ENCODE measurements at places on chromosomes 12 and 14. TPM values are rescaled to one million over a fixed set of nuclear protein-coding genes. Genes with fewer than 3 reads are reported as not detected.

- no peak for DNase-seq
Observed at GRCh38 chr12:62808166-62808879, 126.6 kb downstream of the PPM1H start.

DNA sequence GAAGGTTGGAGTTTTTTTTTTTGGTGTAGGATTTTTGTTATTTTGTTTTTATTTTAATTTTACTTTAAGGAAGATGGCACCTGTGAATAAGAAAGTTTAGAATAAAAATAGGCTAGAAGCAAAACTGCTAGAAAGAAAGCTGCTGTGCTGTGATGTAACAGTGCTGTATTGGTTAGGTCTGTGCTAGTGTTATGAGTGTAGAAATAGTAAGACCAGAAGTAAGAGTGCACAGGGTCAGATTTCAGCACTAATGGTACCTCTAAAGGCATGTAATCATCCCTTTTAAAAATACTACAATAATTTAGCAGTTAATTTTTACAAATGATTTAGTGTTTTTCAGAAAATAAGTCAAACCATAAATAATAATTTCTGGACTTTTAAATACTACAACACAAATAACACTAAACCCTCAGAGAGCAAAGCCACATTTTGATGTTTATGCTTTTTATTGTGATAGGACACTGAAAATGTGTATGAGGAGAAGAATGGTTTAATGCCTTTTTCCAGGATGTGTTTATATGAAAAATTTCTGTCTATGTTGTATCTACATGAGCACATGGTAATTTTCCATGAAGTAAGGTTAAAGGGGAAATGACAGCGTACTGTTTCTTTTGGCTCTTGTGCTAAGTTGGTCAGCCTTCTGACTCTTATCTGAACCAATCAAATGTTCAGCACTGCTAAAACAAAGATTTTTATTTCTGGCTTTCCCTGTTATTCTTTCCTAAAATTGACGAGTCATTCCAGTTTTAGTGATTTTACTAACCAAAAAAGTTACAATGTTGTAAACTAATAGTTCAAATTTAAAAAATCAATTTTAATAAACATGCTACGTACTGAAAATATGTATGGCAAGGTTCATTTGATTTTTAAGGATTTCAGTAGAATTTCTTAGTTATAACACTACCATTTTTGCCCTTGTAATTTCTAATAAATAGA is 96.1 kb downstream of the PPHLN1 start:
- DNase-seq = no peak

GRCh38 chr12:97159377-97159776 is 252.3 kb downstream of the NEDD1 start:
- DNase-seq = no peak

- DNase-seq = no peak
Observed at GRCh38 chr12:100433701-100434100, 40.0 kb upstream of the NR1H4 start.

- DNase-seq = no peak
Observed at GRCh38 chr12:21428241-21428640, 9.2 kb upstream of the PYROXD1 start.

- DNase-seq = no peak
Observed at GRCh38 chr14:58783792-58784511, 146.2 kb downstream of the DACT1 start.

DNA sequence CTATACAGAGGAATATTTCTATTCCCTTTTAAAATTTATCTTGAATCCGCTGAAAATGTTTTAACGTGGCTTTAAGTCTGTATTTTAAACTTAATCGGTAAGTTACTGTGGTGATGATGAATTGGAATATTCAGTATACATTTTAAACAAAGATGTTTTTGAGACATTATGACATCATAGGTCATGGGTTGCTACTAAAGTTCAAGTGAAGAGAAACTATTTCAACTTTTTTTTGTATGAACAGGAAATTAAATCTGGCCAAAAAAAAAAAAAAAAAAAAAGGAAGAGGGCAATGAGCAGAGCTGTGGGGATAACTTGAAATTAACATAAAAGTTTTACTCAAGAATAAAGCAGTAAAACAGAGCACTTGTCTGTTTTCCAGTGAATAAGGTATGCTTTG is 109.0 kb downstream of the PLEKHA5 start:
- DNase-seq = no peak

GRCh38 chr14:94827711-94828447 is 58.0 kb upstream of the GSC start:
- DNase-seq = no peak

DNA sequence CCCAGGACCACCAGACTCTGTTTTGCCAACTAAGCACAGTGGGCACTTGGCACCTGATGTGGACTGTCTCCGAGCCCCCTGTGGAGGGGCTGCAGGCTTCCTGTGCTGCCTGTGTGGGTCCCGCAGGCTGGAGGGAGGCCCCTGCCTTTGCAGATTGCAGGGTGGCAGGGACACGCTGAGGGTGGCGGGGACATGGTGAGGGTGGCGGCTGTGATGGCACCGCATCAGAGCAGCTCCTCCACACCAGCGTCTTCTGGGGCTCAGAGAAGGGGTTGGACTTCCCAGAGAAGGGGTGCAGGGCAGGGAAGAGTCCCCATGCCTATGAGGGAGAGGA is 8.1 kb downstream of the ZFYVE21 start:
- no peak for DNase-seq

DNA sequence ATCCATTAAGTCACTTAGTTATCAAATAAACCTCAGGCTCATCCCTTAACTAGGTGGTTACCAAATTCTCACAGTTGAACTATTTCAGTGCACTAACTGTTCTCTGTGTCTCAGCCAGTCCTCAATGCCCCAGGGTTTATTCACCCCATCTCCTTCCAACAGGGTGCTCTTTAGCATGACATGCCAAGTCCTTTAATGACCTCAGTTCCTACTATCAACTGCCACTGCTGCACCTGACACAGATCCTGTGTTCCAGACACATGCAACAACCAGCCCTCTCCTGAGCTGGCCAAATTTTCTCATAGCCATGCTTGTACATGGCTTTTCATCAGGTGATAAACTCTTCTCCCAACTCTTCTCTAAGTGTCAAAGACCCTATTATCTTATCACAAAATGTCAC is 80.0 kb downstream of the ATXN2 start:
- no peak for DNase-seq

GRCh38 chr14:22622255-22622654 is 21.9 kb downstream of the OR6J1 start:
- DNase-seq = no peak

GRCh38 chr12:122991623-122992275 is 11.3 kb downstream of the ARL6IP4 start:
- no peak for DNase-seq

- DNase-seq = no peak
Observed at GRCh38 chr12:130683080-130683479, 33.0 kb downstream of the RIMBP2 start.

DNA sequence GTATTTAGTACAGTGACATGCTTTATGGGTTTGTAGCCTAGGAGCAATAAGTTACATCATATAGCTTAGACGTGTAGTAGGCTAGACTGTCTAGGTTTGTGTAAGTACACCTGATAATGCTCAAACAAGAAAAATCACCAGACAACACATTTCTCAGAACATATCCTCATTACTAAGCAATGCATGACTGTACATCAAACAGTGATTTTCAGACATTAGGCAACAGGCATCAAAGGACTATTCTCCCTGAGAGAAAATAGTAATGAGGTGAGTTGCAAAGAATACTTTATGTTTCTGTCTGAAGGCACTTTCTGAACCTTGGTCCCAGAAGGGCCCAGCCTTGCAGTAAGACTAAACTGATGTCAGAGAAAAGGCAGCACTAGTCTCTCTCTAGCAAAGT is 48.4 kb upstream of the SYT10 start:
- DNase-seq = no peak

DNA sequence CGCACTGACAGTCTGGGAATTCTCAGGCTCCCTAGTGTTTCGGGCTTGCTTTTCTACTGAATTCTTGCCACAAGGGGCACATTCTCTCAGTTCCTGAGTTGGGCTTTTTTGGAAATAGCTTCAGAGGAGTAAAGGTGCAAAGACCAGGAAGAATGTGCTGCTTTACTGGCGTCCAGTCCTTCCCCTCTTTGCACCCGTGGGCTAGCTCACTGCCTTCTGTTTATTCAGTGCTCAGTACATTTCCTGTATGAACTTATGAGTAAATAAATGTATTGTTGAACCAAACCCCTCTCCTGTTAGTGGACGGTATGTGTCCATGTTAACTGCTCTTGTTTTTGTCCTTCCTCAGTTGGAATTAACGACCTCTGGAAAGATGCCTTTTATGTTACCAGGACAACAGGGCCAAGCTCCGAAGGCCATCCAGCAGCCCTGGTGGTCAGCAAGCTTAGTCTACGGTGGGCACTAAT is 24.0 kb downstream of the GSG1 start:
- DNase-seq = no peak

DNA sequence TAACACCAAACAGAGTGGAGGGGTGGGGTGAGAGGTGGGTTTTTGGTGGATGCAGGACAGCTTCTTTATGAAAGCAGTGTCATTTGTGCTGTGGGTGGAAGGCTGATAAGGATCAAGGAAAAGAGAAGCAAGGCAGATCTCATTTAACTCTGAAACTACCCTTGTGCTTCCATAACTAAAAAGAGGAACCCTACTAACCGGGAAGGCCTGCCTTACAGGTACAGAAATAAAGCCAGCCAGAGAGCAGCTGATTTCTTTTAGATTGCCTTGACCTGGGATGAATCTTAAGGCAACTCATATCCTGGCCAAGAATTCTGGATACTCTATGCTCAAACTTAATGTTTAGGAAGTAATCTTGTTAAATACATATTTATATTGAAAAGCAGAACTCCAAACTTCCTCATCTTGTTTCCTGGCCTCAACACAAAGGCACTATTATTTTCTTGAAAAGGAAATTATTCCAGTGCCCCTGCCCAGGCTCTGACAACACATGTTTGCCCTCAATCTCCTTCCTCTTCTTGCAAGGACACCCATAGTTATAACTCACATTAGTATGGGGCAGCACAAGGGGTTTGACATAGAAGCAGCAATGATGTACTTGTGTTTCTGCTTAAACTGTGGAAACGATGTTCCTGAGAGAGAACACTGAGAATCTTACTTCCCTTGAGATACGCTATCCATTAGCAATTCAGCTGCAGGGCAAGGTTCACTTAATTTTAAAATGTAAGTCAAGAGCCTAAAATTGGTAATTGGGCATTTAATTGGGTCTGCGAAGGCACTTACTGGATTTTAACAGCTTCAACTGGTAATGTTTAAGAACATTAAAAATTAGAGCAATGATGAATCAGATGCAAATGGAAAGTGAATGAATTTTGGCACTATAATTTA is 173.7 kb downstream of the STXBP6 start:
- no peak for DNase-seq

GRCh38 chr12:70928071-70928470 is 7.5 kb upstream of the PTPRR start:
- DNase-seq = no peak

- no peak for DNase-seq
Observed at GRCh38 chr12:11728154-11728755, 78.8 kb downstream of the ETV6 start.

GRCh38 chr12:107325075-107325608 is 231.8 kb upstream of the CRY1 start:
- no peak for DNase-seq

GRCh38 chr12:75481774-75482173 is 1.2 kb downstream of the GLIPR1 start:
- no peak for DNase-seq

DNA sequence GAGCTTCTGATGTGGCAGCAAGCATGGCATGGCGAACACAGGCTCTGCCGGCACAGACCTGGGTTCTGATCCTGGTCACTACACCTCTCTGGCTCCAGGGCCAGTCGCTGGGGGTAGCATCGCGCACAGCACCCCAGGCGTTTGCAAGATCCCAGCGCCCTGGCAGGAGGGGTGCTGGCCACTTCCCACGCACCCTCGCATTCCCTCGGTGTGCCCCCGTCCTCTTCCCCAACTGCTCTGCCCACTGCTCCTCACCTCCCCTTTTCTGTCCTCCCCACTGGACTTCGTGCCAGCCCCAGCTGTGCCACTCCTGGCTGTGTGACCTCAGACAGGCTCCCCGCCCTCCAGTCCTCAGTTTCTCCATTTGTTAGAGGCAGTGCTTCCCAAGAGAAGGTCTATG is 2.8 kb downstream of the CDK2AP1 start:
- no peak for DNase-seq

DNA sequence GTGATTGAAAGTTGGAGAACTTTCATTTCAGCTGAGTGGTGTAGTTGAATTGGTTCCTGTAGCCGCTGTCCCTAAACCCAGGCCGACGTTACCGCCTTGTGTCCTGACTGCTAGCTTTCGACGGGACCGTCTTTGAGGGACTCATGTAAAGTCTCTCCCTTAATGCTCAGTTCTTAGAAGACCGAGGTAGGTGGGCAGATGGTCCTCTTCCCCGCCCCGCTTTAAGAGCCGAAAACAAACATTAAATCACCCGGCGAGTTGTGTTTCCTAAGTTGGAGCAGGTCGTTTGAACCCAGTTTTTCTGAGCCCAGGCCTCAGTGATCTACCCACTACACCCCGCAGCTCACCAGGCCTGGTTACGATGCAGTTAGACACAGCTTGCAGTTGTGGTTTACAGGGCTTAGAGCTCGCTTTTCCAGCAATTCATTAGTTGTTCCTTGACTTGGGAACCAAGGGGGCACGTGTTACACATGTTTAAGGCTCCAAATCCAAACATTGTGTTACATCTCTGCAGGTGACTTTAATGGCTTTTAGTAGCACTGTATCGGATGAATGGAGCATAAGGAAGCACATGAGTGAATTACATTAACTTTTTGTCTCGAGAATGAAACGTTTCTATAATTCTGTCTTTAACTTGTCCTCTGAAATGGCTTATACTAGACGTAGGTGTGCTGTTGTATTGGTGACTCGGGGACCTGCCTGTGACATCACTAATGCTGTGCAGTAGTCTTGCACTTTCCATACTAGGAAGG is 790 bp downstream of the NEDD1 start:
- no peak for DNase-seq

DNA sequence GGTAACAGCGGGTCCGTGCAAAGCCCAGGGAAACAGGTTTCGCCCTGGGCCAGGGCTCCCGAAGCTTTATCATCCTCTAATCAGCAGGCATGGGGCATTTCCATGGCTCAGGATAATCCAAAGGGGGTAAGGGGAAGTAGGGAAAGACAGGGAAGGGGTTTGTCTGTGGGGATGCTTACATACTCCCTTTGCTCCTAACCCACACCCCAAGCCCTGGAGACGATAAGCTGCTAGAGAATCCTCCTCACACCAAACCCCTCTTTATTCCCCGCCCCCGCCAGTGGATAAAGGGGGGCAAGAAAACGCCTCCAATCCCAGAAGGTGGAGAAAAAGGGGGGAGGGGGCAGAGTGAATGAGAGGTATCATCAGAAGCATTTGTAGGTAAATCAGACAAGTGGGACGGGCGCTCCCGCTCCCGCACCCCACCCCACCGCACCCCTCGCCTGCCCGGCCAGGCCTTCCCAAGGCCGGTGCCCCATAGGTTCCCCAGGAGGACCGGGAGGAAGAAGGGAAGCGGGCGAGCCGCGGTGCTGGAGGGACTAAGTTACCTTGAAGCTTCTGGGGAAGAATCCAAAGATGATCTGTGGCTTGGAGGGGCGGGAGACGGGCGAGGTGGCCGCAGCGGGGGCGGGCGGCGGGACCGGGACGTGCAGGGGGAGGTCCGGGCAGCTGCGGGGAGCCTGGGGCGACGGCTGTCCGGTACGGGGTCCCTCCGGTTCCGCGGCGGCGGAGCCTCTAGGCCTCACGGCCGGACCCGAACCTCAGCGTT is 762 bp downstream of the PPP2R5E start:
- DNase-seq = no peak

The LRP1-AS gene
- total RNA-seq = not detected

The FOXG1 gene
- total RNA-seq = not detected

The CPM gene
- 314 TPM for total RNA-seq

The GPHB5 gene
- not detected for total RNA-seq

The OASL gene
- 5.6 TPM for total RNA-seq

The PSMB11 gene
- total RNA-seq = not detected

The STAT2 gene
- 137 TPM for total RNA-seq

The GALNT16 gene
- total RNA-seq = 9.6 TPM

The TRHDE gene
- total RNA-seq = 12.8 TPM

Data from omental fat pad (tissue), 4 donors.